ENCODE measurements at places on chromosomes 7 and 10.

- no peaks in the 10 kb centered on the region for H3K4me1 ChIP-seq
- no peak for DNase-seq
- H3K4me3 ChIP-seq: no peak overlapping the region
- H3K36me3 ChIP-seq: no peaks in the 10 kb centered on the region
- H3K27ac ChIP-seq: no peak overlapping the region
These were observed 61.6 kb upstream of the GPR26 start for GRCh38 chr10:123604506-123604905.

DNA sequence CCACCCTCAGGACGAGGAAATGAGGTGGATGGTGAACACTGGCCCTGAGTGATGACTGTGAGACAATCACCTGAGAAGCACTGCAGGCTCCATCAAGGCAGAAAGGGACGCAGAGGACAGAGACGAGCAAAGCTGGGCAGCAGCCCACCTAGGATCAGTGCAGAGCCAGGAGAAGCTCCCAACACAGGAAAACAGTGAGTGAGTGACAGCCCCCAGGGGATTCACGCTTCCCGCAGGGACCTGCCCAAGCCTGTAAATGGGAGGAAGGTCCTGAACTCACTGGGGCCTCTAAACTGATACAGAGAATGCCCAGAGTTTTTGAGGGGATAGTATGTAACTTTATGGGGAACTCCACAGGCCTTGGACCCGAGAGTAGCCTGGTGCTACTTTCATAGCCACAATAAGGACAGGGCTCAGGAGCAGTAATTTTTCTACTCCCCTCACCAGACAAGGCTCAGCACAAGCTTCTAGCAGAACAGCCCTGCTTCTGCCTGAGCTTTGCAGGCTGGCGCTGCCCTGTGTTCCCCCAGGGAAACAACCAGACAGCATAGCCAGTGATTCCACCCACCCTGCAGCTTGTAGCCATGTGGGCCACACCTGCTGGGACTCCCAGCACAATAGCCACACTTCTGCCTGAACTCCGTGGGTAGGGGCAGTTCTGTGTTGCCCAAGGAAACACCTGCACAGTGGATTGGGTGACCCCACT is 708.4 kb downstream of the POM121L12 start:
- no peak overlapping the region for H3K4me3 ChIP-seq
- no peaks in the 10 kb centered on the region for H3K27me3 ChIP-seq
- no peak overlapping the region for H3K27ac ChIP-seq
- H3K4me1 ChIP-seq: no peaks in the 10 kb centered on the region

DNA sequence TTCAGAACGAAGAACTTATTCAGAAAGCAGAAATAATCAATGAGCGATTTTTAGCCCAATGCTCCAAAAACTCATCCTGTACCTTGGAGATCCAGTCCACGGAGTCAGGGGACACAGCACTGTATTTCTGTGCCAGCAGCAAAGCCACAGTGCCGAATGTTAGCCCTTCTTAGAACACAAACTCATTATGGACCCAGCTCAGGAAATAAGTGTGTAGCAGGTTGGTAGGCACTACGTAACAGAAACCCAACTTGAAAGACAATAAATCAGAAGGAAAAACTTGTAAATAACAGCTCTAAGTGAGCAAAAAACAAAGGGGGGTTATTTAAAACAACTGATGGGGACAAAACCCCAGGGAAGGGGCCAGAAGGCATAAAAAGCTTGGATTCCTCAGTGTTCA is 112.0 kb upstream of the PRSS1 start:
- H3K4me3 ChIP-seq: no peak overlapping the region
- H3K27ac ChIP-seq: no peak overlapping the region
- no peaks in the 10 kb centered on the region for H3K4me1 ChIP-seq

GRCh38 chr10:46545861-46546590 is 10.4 kb downstream of the GPRIN2 start:
- H3K27ac ChIP-seq: no peak overlapping the region
- no peaks in the 10 kb centered on the region for H3K27me3 ChIP-seq
- DNase-seq: no peak

GRCh38 chr7:81902536-81902935 is 132.7 kb upstream of the HGF start:
- no peak overlapping the region for H3K27ac ChIP-seq
- H3K27me3 ChIP-seq: no peaks in the 10 kb centered on the region
- no peak for DNase-seq

DNA sequence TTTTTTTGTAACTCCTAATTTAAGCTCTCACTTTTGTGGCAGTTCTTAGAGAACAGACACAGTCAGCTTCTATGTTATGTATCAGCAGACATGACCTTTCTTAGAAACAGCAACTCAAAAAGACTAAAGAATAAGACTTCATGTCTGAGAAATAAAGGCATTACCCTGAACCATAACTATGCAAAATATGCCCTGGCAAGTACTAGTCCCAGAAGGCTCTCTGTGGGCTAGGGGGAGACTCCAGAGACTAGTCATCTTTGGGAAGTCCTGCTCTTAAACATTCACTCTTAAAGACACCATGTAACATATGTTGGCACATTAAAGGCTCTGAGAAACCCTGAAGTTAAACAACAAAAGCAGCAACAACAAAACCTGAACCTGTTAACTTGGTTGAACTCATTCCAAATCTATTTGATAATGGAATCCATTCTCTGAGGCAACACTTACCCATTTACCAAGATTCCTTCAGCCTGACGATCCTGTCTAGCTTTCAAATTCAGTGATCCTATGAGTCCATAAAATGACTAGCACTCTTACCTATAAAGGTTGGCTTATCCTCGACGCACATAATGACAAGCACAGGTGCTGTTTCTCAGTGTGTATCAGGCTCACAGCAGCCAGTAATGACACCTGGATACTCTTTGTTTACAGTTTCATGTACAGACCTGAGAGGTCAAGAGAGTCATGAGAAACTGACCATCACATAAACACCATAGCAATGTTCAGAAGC is 62.3 kb downstream of the OSBPL3 start:
- H3K4me1 ChIP-seq: no peaks in the 10 kb centered on the region
- no peak overlapping the region for H3K27ac ChIP-seq
- no peaks in the 10 kb centered on the region for H3K27me3 ChIP-seq
- no peak overlapping the region for H3K4me3 ChIP-seq

DNA sequence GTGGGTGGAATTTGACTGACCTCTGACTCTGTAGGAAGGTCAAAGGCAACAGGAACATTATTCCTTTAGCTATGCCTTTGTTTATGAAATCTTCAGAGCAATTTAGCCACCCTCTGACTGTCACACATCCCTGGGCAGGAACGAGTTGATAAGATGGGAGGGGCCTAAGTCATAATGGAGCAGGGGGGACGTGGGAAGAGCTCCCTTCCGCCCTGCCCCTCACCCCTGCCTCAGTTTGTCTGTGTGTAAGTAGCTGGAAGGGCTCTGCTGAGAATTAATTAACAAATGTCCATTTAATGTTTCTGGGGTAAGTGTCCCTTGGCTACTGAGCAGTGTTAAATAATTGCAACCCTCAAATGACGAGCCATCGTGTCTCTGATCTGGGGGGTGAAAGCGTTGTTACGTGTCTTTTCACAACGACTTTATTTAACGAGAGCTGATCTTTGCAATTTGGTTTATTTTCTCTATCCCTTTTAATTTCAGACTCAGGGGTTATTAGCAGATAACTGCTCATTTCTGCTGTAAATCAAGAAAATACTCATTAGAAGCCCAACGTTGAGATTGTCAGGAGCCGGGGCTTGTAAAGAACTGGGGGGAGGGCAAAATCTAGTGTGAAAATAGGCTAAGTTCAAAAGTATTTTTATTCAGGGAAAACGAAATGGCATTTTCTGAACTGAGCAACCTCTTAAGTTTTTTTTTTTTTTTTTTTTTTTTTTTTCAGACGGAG is 12.5 kb upstream of the UNCX start:
- no peak for DNase-seq
- H3K36me3 ChIP-seq: no peaks in the 10 kb centered on the region

- H3K27ac ChIP-seq: no peak overlapping the region
- no peaks in the 10 kb centered on the region for H3K36me3 ChIP-seq
- H3K4me3 ChIP-seq: no peak overlapping the region
- H3K4me1 ChIP-seq: no peaks in the 10 kb centered on the region
These were observed 29.6 kb downstream of the SLC16A12 start for GRCh38 chr10:89505640-89506275.

DNA sequence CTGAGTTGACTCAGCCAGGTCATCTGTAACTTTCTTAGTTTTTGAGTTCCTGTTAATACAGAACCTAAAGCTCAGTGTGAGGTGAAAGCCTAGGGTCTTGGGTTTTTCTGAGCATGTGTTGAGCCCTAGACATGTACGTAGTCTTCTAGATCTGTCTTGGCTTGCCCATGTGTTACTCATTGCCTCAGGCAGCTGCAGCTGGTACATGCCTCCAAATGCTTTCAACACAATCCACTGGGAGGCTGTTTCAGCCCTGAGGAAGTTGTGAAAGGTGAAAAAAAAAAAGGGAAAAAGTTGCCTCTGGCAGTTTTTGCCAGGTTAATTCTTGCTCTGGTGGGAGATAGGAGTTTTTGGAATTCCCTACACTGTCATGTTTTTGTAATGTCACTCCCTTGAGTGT is 134.6 kb downstream of the RNF216 start:
- DNase-seq: no peak
- H3K27me3 ChIP-seq: no peaks in the 10 kb centered on the region
- peaks cover 16% of the 10 kb centered on the region for H3K36me3 ChIP-seq
- no peak overlapping the region for H3K4me3 ChIP-seq
- H3K4me1 ChIP-seq: no peaks in the 10 kb centered on the region

- no peaks in the 10 kb centered on the region for H3K4me1 ChIP-seq
- H3K27me3 ChIP-seq: no peaks in the 10 kb centered on the region
- DNase-seq: no peak
- H3K36me3 ChIP-seq: no peaks in the 10 kb centered on the region
- H3K4me3 ChIP-seq: no peak overlapping the region
- H3K27ac ChIP-seq: no peak overlapping the region
These were observed 88.2 kb upstream of the AUTS2 start for GRCh38 chr7:69510114-69510513.

DNA sequence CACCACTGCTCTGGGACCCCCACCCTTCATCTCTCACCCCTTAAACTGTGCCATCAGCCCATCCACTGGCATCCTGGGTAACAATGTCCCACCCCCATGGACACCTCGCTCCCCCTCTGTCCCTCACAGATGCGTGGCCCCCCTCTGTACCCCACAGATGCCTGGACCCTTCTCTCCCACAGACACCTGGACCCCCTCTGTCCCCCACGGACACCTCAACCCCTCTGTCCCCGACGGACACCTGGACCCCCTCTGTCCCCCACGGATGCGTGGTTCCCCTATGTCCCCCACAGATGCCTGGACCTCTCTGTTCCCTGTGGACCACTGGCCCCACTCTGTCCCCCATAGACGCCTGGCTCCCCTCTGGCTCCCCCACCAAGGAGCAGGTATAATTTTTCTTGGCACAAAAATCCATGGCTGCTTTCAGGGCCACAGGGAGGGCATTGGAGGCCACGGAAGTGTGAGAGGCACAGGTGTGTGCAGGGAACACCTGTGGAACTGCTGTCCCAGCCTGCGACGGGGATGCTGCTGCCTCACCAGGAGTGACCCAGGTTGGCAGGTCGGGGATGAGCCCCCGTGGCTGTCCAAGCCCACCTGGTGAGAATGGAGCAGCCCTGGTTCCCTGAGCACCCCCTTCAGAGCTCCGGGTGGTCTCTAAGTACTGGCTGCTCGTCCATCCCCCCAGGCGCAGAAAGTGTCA is 193.5 kb downstream of the PTPRN2 start:
- H3K36me3 ChIP-seq: no peaks in the 10 kb centered on the region
- H3K4me3 ChIP-seq: no peak overlapping the region
- no peak overlapping the region for H3K27ac ChIP-seq
- H3K4me1 ChIP-seq: peaks cover 14% of the 10 kb centered on the region

GRCh38 chr10:25768167-25768566 is 165.9 kb upstream of the MYO3A start:
- H3K4me3 ChIP-seq: no peak overlapping the region
- H3K27me3 ChIP-seq: no peaks in the 10 kb centered on the region
- no peak for DNase-seq
- no peaks in the 10 kb centered on the region for H3K4me1 ChIP-seq
- no peak overlapping the region for H3K27ac ChIP-seq

DNA sequence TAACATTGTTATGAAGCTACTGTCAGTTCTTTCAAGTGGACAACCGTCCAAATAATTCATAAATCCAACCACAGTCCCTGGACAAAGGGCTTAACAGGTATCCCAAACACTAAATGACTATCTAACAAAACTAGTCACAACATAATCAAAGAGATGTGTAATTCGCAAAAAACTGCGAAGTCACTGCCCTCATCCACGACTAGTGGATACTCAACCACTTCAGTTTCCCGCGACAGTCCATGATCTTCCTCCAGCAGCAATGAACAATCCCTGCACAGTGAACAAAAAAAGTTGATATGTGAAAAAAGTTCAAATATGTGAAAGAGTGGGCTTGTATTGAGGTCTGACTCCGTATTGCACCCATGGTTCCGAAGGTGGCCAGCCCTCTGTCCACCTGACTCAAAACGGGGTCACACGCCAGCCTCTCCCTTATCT is 287 bp downstream of the DCLRE1A start:
- peak overlapping the region; percentile 89 for H3K4me3 ChIP-seq
- no peaks in the 10 kb centered on the region for H3K27me3 ChIP-seq
- H3K4me1 ChIP-seq: peaks cover 4% of the 10 kb centered on the region
- H3K27ac ChIP-seq: peak overlapping the region; percentile 92
- peak; percentile 24 for DNase-seq

DNA sequence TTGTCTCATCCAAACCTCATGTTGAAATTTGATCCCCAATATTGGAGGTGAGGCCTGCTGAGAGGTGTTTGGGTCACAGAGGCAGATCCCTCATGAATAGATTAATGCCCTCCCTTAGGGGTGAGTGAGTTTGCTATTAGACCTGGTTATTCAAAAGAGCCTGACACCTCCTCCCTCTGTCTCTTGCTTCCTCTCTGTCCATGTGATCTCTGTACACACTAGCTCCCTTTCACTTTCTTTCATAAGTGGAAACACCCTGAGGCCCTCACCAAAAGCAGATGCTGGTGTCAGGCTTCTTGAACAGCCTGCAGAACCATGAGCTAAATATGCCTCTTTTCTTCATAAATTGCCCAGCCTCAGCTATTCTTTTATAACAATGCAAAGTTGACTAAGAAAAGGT is 447.1 kb downstream of the MDFIC start:
- H3K36me3 ChIP-seq: no peaks in the 10 kb centered on the region
- H3K27me3 ChIP-seq: no peaks in the 10 kb centered on the region
- no peak for DNase-seq
- H3K4me3 ChIP-seq: no peak overlapping the region

GRCh38 chr10:17951868-17952371 is at the start of gene SLC39A12:
Gene SLC39A12, plus strand, starts transcription at chr10:17951918. Its CDS starts 1,359 bp downstream, at chr10:17953277.
- DNase-seq: no peak
- no peak within 1 kb of the TSS for H3K4me3 ChIP-seq
- H3K27ac ChIP-seq: no peak within 1 kb of the TSS
- peaks cover 3% of the 10 kb centered on the region for H3K27me3 ChIP-seq
- H3K4me1 ChIP-seq: no peaks in the 10 kb centered on the region

DNA sequence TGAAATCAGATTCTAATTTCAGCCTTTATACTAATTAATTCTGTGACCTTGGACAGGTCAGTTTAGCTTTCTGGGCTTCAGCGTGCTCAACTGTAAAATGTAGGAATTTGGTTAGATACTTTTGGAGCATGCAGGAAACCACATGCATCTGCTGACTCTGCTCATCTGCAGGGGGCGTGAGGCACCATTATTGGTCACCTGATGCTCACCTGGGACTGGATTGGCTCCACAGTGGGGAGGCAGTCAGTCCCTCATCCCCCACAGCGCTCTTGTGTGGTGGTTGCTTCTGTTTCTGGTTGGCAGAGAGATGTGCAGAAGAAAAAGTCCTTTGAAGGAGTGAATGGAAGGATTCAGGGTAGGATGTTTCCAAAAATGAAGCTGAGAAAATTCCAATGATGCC is 150.9 kb upstream of the MTPN start:
- DNase-seq: no peak
- no peak overlapping the region for H3K27ac ChIP-seq
- H3K36me3 ChIP-seq: no peaks in the 10 kb centered on the region
